Stimulated activated CD4-positive, alpha-beta T cell treated with anti-CD3 and anti-CD28 coated beads, Interleukin-1b, Interleukin-23, amount 100 ng/mL, for 24 hours (primary cell): ENCODE measurements at places on chromosomes 13 and 19.

- no peak for DNase-seq
Observed at GRCh38 chr13:80677227-80677626, 336.3 kb upstream of the SPRY2 start.

- DNase-seq = no peak
Observed at GRCh38 chr19:29404951-29405727, 120.7 kb upstream of the VSTM2B start.

DNA sequence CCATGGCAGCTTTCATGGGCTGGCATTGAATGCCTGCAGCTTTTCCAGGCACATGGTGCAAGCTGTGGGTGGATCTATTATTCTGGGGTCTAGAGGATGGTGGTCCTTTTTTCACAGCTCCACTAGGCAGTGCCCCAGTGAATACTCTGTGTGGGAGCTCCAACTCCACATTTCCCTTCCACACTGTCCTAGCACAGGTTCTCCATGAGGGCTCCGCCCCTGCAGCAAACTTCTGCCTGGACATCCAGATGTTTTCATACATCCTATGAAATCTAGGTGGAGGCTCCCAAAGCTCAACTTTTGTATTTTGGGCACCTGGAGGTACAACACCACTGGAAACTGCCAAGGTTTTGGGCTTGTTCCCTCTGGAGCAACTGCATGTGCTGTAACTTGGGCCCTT, 450.6 kb downstream of the LMO7 start:
- DNase-seq = no peak

DNA sequence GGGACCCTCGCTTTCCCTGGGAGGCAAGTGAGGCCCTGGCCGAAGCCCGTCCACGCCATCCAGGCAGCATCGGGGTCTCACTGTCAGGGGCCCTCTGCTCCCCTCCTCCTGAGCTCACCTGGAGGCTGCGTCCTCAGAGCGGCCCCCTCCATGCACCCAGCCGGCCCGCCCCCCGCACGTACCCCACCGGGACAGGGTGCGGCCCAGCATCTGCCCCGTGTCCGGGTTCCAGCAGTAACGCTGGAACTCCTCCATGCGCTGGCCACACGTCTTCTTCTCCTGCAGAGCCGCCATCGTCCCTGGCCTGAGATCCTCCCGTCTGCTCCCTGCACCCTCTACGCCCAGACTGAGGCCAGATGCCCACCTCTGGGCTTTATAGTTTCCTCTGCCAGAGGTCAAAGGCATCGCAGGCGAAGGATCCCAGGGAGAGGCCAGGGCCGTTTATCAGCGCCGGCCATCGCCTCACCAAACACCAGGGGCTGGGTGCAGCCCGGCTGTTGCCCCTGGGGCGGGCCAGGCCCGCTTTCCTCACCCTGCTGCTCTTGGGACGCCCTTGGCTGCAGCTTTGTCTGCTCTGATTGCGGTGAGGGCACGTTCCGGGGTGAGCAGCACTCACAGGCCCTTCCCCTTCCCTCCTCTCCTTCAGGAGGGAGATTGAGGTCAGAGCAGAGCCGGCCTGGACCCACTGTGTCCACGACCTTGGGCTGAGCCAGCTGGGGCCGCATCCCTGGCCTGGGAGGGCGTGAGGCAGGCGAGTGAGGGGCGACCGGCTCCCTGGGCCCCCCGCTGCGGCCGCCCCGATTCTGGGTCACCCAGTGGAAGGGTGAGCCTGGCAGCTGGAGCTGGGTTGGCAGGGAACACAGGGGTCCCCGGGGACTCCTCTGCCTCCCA, at the start of gene ATP4B:
Gene ATP4B (minus strand): TSS at position 348 of the 891 bp plus-strand sequence. CDS start 54 bp downstream, at position 294.
- DNase-seq = no peak

- no peak for DNase-seq
Observed at GRCh38 chr13:93430381-93430780, 203.8 kb downstream of the GPC6 start.

GRCh38 chr13:65264066-65264465, 1966.1 kb downstream of the PCDH9 start:
- no peak for DNase-seq

GRCh38 chr13:65088906-65089305, 2141.2 kb downstream of the PCDH9 start:
- DNase-seq = no peak

- DNase-seq = no peak
Observed at GRCh38 chr13:102930566-102930965, 84.7 kb downstream of the ERCC5 start.

GRCh38 chr13:31322702-31323405, 123.1 kb downstream of the B3GLCT start:
- DNase-seq = no peak

DNA sequence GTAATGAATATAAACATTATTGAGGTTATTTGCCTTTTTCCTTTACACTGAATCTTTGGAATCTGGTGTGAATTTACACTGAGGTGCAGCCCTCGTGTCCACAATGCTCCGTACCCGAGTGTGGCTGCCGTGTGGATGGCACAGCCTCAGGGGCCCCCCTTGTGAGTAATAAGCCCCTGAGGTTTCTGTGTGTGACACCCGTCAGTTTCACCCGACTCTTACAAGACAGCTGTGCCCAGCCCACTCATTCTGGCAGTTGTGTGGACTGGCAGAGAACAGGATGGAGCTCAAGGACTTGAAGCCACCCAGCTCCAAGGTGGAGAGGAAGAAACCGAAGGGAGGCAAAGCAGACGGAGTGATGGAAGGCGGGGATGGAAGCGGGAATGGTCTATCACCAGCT, 7.8 kb downstream of the PROZ start:
- DNase-seq = no peak

DNA sequence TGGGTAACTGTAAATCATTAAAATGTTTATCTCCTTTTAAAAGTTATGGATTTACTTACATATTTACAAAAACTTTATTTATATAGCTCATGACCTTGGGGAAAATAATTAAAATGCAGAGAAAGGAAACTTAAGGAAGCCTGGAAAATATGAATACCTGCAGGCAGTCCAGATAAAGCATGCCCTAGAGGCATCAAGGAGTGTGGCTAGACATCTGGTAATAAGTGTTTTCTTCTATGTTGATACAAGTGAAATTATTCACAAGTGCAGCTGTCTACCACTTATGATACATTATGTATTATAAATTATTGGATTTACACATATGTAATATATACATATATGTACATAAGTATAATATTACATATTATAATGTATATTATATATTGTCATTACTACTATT, 207.9 kb downstream of the LMO7 start:
- DNase-seq = no peak

- no peak for DNase-seq
Observed at GRCh38 chr13:100182900-100183490, 94.1 kb downstream of the PCCA start.

- no peak for DNase-seq
Observed at GRCh38 chr19:56917998-56918397, 77.5 kb upstream of the PEG3 start.

- DNase-seq = no peak
Observed at GRCh38 chr13:31168166-31168565, 6.5 kb upstream of the HSPH1 start.
